ENCODE measurements at places on chromosomes 11 and 22. TPM values are rescaled to one million over a fixed set of nuclear protein-coding genes. Genes with fewer than 3 reads are reported as not detected.

The SSRP1 gene
- 91.4 TPM for total RNA-seq

The CD248 gene
- total RNA-seq: 11.4 TPM

The GP1BB gene
- total RNA-seq: 8.3 TPM

The TYR gene
- not detected for total RNA-seq

The CEP126 gene
- total RNA-seq: 3.9 TPM

The DEUP1 gene
- not detected for total RNA-seq

The ANKK1 gene
- not detected for total RNA-seq

The HEPHL1 gene
- total RNA-seq: not detected

The ACR gene
- not detected for total RNA-seq

Data from glutamatergic neuron (in vitro differentiated cells).